ENCODE measurements at places on chromosomes 5 and 9. TPM values are rescaled to one million over a fixed set of nuclear protein-coding genes. Genes with fewer than 3 reads are reported as not detected.

DNA sequence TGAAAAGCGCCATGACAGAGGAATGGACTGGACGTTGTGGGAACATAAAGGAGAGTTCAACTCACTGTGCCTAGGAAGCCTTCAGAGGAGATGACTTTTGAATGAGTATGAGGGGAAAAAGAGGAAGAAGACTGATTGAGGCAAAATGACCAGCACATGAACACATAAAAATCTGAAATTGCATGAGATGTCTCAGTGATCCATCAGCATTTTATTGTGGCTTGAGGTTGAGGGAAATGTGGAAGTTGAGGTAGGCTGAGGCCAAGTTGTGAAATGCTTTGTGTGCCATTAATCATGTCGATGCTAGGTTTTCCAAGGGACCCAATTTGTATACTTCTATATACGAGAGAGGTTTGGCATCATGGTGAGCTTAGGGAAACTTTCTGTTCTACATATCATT is 140.9 kb upstream of the TLX3 start:
- DNase-seq = no peak

- no peak for DNase-seq
Observed at GRCh38 chr9:92276331-92277032, 17.0 kb downstream of the IARS1 start.

LAMC3 gene
- total RNA-seq = 4.8 TPM

ANGPTL2 gene
- total RNA-seq = 169 TPM

GRCh38 chr9:134181648-134182034 is 17.3 kb upstream of the RNU6ATAC start:
- no peak for DNase-seq

DNA sequence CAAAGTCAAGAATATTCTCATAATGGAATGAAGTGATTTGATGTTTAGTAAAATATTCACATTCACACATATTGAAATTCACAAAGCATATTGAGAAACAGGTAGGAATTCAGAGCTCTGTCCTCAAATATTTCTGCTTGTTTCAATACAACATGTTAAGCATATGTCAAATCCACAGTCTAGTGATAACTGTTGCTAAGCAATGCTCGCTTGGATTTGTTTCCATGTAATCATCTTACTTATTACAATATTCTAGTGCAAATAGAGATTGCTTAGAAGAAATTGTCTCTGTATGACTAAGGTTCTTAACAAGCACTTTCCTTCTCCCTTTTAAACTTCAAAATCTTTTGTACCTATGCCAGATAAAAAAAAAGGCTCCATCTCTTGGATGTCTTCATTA is 995.7 kb downstream of the CDH18 start:
- DNase-seq = no peak

Data from mesenteric fat pad (tissue), 1 donor.